NCI-H1092 (cell line): ENCODE measurements at places on chromosomes 3 and 15.

DNA sequence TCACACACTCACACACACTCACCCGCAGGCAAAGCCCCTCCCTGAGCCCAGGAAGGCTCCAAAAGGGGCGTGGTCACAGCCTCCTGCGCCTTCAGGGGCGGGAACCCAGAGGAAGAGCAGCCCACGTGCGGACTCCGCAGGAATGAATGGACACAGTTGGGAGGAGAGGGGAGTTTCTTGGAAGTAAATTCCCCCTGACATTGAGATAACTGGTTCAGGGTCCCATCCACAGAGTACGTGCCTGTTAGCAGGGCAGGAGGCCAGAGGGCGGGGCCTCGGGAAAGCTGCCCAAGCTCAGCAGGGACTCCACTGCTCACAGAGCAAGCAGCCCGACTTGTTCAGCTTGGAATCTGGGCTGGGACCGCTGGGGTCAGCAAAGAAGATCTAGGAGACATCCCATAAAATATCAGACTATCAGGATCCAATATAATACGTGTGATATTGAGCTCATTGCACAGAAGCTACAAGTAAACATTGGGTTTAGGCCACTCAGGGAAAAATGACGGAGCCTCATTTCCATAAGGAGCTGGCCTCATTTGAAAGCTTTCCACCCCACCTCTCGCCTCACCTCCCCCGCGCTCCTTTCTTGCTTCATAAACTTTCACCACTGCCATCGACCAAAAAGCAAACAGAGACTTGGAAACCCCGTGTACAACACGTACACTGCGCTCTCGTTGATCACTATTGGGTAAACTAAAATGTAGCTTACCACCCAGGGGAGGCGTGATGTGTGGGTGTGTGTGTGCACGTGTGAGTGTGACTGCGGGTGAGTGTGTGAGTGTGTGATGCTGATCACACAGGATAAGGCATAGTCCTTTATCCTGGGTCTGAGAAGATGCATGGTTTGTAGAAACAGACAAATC lies 36.0 kb downstream of the TM2D3 start:
- DNase-seq: no peak

- DNase-seq: no peak
Observed at GRCh38 chr3:73349657-73350056, 275.1 kb downstream of the PDZRN3 start.

DNA sequence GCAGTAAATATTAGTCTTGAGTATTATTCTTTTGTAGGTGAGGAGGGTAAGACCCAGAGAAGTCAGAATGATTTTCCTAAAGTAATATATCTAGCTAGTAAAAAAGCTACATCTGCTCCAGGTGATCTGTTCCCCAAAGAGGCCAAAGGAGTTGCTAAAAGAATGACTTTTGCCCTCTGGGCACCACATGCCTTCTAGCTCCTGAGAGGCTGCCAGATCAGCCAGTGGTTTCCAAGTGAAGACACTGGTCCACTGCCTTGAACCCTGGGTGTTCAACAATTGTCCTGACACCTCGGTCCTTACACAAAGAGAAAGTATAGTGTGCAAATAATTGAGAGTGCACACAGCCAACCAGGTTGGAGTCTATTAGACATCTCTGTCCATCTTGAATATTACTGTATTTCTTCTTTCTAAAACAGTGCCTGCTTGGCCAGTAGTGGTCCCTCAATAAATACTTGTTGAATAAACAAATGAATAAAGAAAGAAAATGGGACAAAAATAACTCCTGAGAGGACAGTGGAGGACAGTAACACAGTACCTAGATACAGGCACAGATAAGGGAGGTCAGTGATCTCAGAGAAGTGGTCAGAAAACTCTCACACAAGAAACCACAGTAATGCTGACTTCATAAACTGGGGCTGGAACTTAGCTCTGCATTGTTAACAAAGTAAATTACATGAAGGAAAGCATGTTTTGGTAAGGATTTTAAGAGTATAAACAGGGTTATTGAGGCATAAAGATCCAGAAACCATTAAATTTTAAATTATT lies 56.6 kb upstream of the CSTA start:
- DNase-seq: no peak

- no peak for DNase-seq
Observed at GRCh38 chr3:183638101-183638852, 2.9 kb downstream of the KLHL24 start.

- no peak for DNase-seq
Observed at GRCh38 chr3:106811376-106811775, 565.9 kb upstream of the CCDC54 start.

DNA sequence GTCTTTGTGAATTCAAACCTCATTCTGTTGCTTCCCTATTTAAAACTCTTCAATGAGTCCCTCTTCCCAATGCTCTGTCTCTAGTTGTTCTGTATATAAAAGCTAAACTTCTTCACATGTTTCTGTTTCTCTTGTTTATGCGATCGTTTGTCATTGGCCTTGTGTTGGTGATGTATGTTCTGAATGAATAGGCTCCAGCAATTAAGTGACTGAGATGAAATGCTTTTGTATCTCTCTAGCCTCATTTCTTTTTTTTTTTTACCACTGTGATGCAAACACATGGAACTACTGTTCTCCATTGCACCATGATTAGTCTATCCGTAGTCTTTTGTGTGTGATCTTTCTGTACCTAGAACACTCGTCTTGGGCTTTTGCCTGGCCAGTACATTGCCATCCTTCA lies 380.5 kb upstream of the TPRG1 start:
- DNase-seq: no peak

- no peak for DNase-seq
Observed at GRCh38 chr3:180860180-180860858, 52.2 kb upstream of the FXR1 start.

DNA sequence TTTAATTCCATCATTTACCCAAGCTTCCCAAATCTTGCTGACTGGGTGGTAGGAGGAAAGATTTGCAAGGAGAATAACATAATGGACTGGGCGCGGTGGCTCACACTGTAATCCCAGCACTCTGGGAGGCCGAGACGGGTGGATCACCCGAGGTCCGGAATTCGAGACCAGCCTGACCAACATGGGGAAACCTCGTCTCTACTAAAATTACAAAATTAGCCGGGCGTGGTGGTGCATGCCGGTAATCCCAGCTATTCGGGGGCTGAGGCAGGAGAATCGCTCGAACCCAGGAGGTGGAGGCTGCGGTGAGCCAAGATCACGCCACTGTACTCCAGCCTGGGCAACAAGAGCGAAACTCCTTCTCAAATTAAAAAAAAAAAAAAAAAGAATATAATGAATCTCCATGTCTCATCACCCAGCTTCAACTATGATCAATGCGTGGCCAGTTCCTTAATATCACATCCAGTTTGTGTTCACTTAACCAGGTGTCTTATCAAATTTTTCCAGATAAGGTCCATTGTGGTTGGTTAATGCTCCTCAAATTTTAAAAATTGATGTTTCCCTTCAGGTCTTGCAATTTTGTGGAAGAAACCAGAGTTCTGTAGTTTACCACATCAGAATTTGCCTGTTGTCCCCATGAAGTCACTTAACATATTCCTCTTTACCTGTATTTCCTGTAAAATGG lies 1.3 kb upstream of the ABCF3 start:
- DNase-seq: no peak

- peak; percentile 10 for DNase-seq
Observed at GRCh38 chr3:132417695-132418411, 551 bp downstream of the DNAJC13 start.

GRCh38 chr3:134685929-134686802 lies 35.3 kb upstream of the KY start:
- DNase-seq: no peak

DNA sequence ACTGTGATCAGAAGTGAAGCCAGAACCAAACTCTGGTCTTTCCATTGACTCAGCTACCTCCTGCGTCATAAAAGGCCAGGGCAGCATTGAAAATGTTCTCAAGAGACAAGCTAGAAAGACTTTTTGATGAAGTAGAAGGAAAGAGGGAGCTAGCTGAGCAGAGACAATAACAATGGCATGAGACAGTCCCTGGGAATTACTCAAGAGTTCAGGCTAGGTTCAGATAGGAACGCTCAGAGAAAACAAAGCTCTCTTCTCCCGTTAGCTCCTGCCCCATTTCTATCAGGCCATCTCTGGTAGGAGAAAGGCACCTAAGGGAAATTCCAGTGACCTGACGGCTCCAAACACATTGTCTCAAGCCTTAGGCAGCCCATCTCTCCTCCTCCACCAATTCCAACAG lies 7.0 kb upstream of the OXTR start:
- no peak for DNase-seq

DNA sequence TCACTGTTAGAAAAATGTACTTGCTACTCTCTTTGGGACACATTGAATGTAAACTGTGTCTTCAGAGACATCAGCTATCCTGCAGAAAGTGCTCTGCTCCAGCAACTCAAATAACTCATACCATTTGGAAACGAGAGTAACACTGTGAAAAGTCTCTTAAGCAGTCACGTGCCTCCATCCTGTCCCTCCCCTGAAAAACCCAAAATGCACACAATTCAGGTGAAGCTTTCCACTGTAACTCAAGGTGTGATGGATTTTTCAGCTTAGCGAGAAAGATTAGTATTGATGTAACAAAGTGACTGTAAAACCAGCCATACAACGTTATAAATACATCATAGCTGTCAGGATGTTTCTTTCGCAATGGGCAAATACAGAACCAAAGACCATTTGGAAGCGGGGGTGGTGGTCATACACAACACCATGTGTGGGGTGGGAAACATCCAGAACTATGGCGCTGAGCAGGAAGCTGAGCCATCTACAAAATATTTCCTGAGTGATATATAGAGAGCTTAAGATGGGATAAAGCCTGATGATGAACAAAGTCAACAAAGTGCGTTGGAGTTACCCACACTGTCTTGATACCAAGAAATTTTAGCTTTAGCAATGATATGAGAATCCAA lies 332.3 kb downstream of the FOXP1 start:
- no peak for DNase-seq

GRCh38 chr3:52243791-52244628 lies 1.5 kb upstream of the PPM1M start:
- DNase-seq: no peak

- DNase-seq: no peak
Observed at GRCh38 chr3:184560531-184560930, 1.1 kb upstream of the EPHB3 start.

GRCh38 chr15:75049392-75049791 lies 26.0 kb downstream of the PPCDC start:
- DNase-seq: peak; percentile 67

DNA sequence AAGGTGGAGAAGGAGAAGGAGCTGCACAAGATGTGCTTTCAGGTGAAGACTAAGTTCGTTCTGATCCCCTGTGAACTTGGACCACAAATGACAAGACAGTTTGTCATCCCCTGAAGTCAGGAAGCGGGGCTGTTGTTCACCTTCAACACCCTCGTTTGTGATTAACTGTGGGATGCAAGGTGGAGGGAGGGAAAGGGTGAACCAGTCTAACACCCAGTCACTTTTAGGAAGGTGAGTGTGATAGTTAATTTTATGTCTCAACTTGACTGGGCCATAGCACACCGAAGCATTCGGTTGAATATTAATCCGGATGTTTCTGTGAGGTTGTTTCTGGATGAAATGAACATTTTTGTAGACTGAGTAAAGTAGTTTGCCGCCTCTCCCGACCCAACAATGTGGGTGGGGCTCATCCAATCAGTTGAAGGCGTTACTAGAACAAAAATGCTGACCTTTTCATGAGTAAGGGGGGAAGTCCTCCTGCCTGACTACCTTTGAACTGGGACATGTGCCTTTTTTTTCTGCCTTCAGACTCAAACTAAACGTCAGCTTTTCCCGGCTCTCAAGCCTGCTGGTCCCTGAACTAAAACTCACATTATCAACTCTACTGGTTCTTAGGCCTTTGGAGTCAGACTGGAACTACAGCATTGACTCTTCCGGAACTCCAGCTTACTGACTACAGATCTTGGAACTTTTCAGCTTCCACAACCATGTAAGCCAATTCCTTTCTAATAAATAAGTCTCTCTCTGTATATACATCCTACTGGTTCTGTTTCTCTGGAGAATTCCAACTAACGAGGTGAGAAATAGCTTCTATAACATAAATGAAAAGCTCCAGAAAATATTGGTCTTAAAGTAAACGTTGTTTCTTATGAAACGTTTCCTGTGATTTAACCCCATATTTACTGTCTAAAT lies 264.0 kb upstream of the SLITRK3 start:
- DNase-seq: no peak

- DNase-seq: no peak
Observed at GRCh38 chr3:195062866-195063540, 208.0 kb downstream of the XXYLT1 start.

DNA sequence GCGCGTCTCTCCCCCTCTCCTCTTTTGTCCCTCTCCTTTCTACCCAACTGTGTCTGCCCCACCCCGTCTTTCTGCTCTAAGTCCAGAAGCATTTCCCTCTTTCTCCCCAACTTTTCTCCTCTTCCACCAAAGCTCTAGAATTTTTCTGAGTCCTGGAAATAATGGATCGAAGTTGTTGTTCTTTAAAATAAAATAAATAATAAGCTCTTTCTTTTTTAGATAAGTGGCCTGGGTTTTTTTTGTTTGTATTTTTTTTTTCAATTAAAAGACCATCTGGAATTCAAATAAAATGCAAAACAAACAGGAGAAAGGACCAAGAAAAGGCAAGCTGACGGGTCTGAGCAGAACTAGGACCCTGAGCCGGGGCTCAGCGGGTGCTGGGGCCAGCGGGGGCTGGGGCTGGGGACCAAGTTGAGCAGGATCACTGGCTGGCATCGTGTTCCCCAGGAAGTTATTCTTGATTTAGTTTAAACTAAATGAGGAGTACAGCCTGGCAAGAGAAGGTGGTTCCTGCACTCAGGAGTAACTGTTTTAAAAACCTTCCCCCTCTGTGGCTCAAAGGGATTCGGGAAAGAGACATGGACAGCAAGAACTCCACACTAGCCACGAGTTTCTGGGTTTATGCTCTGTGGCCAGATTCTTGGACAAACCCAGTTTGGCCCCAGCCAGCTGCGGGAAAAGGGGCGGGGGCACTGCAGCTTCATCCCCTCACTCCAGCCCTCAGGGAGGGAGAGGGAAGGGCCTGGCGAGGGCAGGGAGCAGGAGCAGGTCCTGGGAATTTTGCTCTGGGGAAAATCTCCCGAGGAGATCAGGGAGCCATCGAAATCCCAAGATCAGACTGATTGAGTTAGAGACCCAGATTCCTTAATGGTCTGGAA lies 8.4 kb downstream of the GATA2 start:
- DNase-seq: no peak

- DNase-seq: no peak
Observed at GRCh38 chr3:74041068-74041675, 416.4 kb upstream of the PDZRN3 start.

DNA sequence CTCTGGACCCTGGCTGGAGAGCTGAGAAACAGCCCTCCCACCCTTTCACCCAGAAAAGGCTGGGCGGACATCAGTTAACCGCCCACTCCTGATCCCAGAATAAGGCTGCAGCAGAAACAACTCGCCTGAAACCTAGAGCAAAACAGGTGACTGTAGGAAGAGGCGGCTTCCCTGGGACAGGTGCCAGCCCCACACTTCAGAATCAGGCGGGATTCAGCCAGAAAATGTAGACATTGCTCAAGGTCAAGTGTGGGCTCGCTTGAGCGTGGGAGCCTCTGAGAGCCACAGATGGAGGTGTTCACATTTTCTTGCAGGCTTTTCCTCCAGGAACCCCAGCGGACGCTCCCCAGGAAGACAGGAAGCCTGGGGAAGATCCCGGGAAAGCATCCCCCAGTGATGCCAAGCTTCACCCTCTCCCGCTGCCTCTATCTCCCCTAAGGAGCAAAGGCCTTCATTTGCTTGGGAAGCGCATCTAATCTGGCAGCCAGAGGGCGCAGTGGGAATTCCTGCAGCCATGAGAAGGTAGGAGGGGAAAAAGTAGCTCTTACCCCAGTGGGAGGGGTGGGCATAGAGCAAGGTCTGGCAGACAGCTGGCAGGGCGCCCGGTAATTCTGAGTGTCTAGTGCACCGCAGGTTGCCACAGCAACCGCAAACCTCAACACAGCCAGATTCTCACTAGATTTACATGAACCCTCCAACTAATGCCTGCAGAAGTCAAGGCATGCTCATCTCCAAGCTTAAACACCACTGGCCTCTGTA lies 77.7 kb downstream of the OCA2 start:
- peak; percentile 91 for DNase-seq
